ENCODE measurements at places on chromosomes 13 and 19. TPM values are rescaled to one million over a fixed set of nuclear protein-coding genes. Genes with fewer than 3 reads are reported as not detected.

GRCh38 chr19:49746206-49746958 is 16.7 kb downstream of the TSKS start:
- no peaks in the 10 kb centered on the region for H3K27me3 ChIP-seq
- peak overlapping the region; percentile 18 for H3K4me3 ChIP-seq
- peak; percentile 79 for DNase-seq

- no peaks in the 10 kb centered on the region for H3K36me3 ChIP-seq
- no peak overlapping the region for H3K27ac ChIP-seq
- H3K4me1 ChIP-seq = no peaks in the 10 kb centered on the region
- DNase-seq = no peak
These were observed 51.4 kb downstream of the NBEA start for GRCh38 chr13:34993470-34993869.

DNA sequence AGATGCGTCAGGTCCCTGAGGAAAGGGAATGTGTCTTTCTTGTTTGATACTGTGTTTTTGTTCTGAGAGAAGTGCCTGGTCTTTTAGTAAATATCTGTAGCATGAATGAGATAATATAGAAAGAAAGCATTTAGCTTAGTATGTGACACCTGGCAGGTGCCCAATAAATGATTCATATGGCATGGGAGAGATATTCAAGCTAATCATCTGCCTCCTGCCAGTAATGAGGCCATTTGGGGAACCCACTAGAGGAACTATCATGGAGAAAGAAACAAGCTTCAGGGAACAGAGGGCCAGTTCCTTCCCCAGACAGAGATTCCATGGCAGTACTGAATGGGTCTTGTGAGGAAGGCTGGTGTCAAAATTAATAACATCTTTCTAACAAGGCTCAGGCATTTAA is 603.9 kb downstream of the DCT start:
- no peak for DNase-seq
- H3K4me3 ChIP-seq = no peak overlapping the region
- H3K27me3 ChIP-seq = no peaks in the 10 kb centered on the region
- H3K27ac ChIP-seq = no peak overlapping the region
- H3K36me3 ChIP-seq = no peaks in the 10 kb centered on the region

- H3K27ac ChIP-seq = no peak overlapping the region
- DNase-seq = no peak
- no peaks in the 10 kb centered on the region for H3K27me3 ChIP-seq
- no peaks in the 10 kb centered on the region for H3K36me3 ChIP-seq
These were observed 213.0 kb downstream of the FOXO1 start for GRCh38 chr13:40453351-40454021.

- H3K4me1 ChIP-seq = no peaks in the 10 kb centered on the region
- no peak for DNase-seq
- H3K4me3 ChIP-seq = no peak overlapping the region
These were observed 16.9 kb downstream of the CBY2 start for GRCh38 chr13:45718992-45719391.

GRCh38 chr13:80604098-80604497 is 263.2 kb upstream of the SPRY2 start:
- no peaks in the 10 kb centered on the region for H3K27me3 ChIP-seq
- H3K27ac ChIP-seq = no peak overlapping the region
- H3K4me3 ChIP-seq = no peak overlapping the region
- no peaks in the 10 kb centered on the region for H3K36me3 ChIP-seq

DNA sequence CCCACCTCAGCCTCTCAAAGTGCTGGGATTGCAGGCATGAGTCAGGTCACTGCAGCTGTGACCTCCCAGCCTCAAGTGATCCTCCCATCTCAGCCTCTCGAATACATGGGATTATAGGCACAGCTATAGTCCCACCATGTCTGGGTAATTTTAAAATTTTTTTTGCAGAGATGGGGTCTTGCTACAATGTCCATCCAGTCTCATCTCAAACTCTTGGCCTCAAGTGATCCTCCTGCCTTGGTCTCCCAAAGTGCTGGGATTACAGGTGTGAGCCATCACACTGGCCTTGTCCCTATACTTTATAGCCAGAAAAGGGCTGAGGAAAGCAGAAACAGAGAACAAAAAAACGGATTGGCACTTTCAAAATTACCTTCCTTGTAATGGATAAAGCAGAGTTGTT is 4.8 kb upstream of the FBXO27 start:
- no peak overlapping the region for H3K4me3 ChIP-seq
- H3K4me1 ChIP-seq = no peaks in the 10 kb centered on the region
- H3K36me3 ChIP-seq = no peaks in the 10 kb centered on the region
- DNase-seq = no peak

DNA sequence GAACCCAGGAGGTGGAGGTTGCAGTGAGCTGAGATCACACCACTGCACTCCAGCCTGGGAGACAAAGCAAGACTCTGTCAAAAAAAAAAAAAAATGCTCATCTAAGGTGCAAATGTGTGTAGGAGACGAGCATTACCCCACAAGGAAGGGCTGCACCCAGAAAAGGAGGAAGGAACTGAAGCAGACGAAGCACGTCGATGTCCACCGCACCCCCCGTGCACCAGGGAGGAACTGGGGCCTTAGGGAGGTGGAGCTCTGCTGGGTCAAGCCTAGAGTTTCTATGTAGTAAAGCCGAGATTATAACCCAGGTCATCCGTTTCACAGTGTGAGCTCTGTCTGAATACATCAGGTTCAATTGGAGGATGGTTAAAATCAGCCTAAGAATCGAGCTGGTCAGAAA is 1.1 kb downstream of the VSTM1 start:
- H3K27me3 ChIP-seq = peaks cover 2% of the 10 kb centered on the region
- no peak overlapping the region for H3K4me3 ChIP-seq
- H3K36me3 ChIP-seq = no peaks in the 10 kb centered on the region
- no peak overlapping the region for H3K27ac ChIP-seq
- H3K4me1 ChIP-seq = no peaks in the 10 kb centered on the region

GRCh38 chr19:21484631-21485030 is 20.8 kb upstream of the ZNF429 start:
- no peaks in the 10 kb centered on the region for H3K36me3 ChIP-seq
- H3K4me3 ChIP-seq = no peak overlapping the region
- H3K27me3 ChIP-seq = no peaks in the 10 kb centered on the region
- no peak overlapping the region for H3K27ac ChIP-seq
- no peak for DNase-seq

- H3K27me3 ChIP-seq = no peaks in the 10 kb centered on the region
- H3K27ac ChIP-seq = no peak overlapping the region
- no peaks in the 10 kb centered on the region for H3K4me1 ChIP-seq
- DNase-seq = no peak
These were observed 131.0 kb upstream of the RFC3 start for GRCh38 chr13:33686772-33687480.

GRCh38 chr19:3115916-3116602 is 19.8 kb upstream of the GNA15 start:
- no peak overlapping the region for H3K4me3 ChIP-seq
- no peaks in the 10 kb centered on the region for H3K4me1 ChIP-seq
- peaks cover 60% of the 10 kb centered on the region for H3K36me3 ChIP-seq
- DNase-seq = peak; percentile 45
- H3K27me3 ChIP-seq = no peaks in the 10 kb centered on the region

- H3K4me1 ChIP-seq = peaks cover 5% of the 10 kb centered on the region
- no peaks in the 10 kb centered on the region for H3K36me3 ChIP-seq
- no peak overlapping the region for H3K4me3 ChIP-seq
- H3K27ac ChIP-seq = peak overlapping the region; percentile 75
- DNase-seq = peak; percentile 72
These were observed 23.6 kb upstream of the CEBPA start for GRCh38 chr19:33325920-33326319.

DNA sequence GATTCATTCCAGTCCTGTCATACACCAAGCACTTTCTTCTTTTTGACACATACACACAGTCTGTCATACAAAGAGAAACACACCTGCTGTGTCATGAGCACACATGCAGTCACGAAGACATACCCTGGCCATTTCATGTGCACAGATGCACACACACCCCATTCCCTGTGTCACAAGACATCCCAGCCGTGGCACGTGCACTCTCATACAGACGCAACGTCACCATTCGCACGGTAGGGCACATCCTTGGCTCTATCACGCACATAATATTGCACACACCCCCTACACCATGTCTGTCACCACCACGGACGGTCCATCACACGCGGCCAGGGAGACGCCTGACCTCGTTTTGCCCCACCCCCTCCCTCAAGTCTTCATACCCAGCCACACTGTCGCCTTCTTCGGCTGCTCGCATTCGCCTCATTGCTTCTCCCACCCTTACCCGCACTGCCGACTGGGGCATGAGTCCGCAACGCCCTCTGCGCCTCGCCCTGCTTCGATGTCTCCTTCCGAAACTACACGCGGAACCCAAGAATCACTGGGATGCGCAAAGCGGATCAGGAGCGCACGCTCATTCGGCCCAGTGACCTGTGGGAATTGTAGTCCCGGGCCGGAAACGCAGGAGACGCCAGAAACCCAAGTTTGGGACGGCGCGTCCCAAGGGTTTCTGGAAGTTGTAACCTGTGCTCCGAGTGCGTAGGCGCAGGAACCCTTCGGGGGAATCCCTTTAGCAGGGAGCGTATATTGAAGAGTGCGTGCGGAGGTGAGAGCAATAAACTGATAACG is 6.8 kb upstream of the ZNF283 start:
- H3K4me3 ChIP-seq = peak overlapping the region; percentile 61
- H3K36me3 ChIP-seq = no peaks in the 10 kb centered on the region
- peak; percentile 41 for DNase-seq

DNA sequence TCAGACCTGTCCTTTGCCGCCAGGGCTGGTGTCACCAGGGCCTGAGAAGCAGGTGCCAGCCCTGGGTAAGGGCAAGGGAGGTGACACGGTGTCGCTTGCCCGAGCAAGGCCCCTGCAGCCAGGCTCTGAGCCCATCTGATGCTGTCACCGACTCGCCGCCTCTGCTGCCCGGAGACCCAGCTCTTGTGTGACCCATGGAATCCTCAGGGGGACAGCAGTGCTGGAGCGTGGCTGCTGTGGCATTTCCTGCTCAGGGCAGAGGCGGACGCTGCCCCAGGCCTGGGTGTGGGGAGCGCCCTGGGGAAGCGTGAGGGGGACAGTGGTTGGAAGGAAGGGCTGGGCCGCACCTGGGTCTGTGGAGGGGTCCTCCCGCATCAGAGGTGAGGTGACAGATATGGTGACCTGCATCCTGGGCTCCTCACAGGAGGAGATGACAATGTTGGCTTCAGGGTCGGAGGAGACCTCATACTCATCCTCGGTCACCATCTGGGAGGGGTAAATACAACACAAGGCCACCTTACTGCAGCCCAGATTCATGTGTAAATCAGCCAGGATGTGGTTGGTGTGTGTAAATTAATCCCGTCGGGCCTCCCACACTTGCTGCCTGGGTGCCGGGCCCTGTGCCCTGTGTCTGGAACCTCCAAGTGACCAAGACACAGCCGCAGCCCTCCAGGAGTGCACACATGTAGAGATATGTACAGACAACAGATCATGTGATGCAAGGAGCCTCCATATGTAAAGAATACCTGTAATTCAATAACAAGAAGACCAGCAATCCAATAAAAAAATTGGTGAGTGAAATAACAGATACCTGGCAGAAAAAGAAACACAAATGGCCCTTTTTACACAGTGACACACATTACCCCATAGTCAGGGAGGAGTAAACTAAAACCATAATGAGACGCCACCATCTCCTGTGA is 27.6 kb upstream of the MATK start:
- no peaks in the 10 kb centered on the region for H3K36me3 ChIP-seq
- H3K4me3 ChIP-seq = no peak overlapping the region
- no peak for DNase-seq
- H3K4me1 ChIP-seq = no peaks in the 10 kb centered on the region

GRCh38 chr19:2049741-2050348 is 1.2 kb downstream of the MKNK2 start:
- H3K4me1 ChIP-seq = peaks cover 54% of the 10 kb centered on the region
- DNase-seq = peak; percentile 85
- no peaks in the 10 kb centered on the region for H3K27me3 ChIP-seq
- peaks cover 3% of the 10 kb centered on the region for H3K36me3 ChIP-seq
- H3K27ac ChIP-seq = peak overlapping the region; percentile 98
- H3K4me3 ChIP-seq = peak overlapping the region; percentile 97

DNA sequence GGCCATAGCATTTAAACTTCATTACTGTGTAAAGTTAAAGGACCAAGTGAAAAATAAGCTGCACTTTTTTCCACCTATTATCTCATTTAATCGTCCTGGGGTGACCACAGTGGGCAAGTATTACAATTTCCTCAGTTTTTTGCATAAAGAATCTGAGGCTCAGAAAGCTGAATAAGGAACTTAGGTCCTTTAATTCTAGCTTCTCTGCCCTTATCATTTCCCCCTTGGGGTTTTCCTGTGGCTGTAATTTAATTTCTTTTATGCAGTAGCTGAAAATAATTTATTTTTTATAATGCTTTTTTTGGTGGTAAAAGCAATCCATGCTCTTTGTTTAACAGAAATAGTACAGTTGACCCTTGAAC is 59.8 kb upstream of the RCBTB2 start:
- no peak overlapping the region for H3K4me3 ChIP-seq
- no peaks in the 10 kb centered on the region for H3K27me3 ChIP-seq
- no peak for DNase-seq

DNA sequence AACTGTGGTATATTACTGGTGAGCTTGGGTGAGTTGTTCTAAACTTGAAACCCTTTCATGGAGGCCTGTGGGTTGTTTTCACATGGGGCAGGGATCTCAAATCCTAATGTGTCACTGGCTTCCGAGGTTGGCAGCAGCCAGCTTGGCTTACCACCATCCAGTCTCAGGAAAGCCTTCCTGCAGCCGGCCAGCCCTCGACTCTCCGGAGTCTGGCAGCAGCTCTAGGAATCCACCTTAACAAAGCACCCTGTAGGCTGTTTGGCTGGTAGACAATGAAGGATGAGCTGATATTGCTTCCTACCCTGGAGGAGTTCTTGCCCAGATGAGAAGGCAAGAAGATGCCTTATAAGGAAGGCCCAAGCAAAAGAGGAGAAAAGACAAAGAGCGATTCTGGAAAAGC is 188.3 kb downstream of the KLF12 start:
- peak overlapping the region; percentile 46 for H3K27ac ChIP-seq
- H3K4me3 ChIP-seq = no peak overlapping the region
- peak; percentile 77 for DNase-seq
- no peaks in the 10 kb centered on the region for H3K36me3 ChIP-seq
- no peaks in the 10 kb centered on the region for H3K27me3 ChIP-seq

DNA sequence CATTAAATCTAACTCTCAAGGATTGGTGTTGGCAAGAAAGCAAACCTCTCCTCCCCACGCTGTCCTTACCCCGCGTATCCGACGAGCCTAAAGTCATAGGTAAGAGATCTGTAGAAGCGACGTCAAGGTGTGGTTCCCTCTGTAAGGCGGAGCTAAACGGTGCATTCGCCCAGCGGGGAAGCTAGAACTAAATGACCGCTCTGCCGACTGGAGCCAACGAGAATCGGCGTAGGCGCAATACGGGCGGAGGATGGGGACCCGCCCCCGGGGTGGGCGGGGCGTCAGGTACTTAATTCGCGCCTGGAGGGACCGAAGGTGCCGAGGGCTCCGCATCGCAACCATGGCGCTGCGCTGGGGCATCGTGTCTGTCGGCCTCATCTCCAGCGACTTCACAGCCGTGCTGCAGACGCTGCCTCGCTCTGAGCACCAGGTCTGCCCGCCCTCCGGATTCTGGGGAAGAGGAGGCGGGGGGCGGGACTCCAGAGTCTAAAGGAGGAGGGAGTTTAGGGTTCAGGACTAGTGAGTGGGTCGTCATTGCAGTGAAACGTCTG is at the start of gene DHDH:
DHDH (plus strand) TSS at position 318 of the 551 bp plus-strand sequence; CDS start at position 341, 23 bp downstream.
- no peaks in the 10 kb centered on the region for H3K4me1 ChIP-seq
- H3K27me3 ChIP-seq = peaks cover 1% of the 10 kb centered on the region

- no peaks in the 10 kb centered on the region for H3K4me1 ChIP-seq
- no peaks in the 10 kb centered on the region for H3K27me3 ChIP-seq
- no peak overlapping the region for H3K27ac ChIP-seq
- H3K4me3 ChIP-seq = no peak overlapping the region
These were observed 46.9 kb downstream of the PAN3 start for GRCh38 chr13:28185256-28185655.

The ADAMTSL5 gene
- total RNA-seq = 13.6 TPM

The SIGLEC12 gene
- total RNA-seq = 0.20 TPM

The CPB2 gene
- not detected for total RNA-seq

The SIGLECL1 gene
- not detected for total RNA-seq

The SMAD9 gene
- total RNA-seq = 3.3 TPM
